ENCODE measurements at places on chromosomes 1 and 21.

DNA sequence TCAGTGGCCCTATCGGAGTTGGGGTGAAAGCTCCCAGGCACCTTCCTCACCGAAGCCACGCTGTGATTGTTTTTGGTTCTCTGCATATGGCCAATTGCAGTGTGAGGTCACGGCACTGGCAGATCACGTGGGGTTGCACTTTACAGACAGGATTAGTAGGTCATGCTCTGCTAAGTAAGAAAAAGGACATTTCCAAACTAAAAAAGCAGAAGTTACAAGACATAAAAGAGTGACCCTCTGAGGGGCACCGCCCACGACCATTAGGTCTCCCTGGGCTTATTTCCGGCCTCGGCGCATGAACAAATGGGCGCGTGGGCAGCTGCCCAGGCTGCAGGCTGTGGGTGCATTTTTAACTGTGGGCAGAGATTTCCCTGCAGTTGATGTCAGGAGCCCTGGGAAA is 2.0 kb downstream of the CAPN9 start:
- DNase-seq: no peak

GRCh38 chr1:202282596-202283283 is 59.0 kb downstream of the UBE2T start:
- no peak for DNase-seq

- DNase-seq: no peak
Measured at GRCh38 chr1:113455374-113455773, 65.1 kb downstream of the MAGI3 start.

DNA sequence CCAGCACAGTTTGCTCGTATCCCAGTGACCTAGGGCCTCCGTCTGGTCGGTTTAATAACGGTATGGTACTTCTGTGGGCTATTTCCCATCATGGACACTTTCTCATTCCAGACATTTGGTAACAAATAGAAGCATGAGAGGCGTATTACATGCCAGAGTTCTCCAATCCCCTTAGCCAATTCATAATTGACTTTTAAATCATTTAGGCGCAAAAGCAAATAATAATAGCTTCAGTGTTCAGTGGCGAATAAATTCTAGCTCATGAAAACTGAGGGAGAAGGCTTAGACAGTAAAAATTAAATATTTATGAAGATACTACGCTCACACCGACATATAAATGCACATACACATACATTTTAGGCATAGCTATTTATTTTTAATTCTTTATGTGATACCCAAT is 50.6 kb downstream of the CD247 start:
- DNase-seq: no peak

DNA sequence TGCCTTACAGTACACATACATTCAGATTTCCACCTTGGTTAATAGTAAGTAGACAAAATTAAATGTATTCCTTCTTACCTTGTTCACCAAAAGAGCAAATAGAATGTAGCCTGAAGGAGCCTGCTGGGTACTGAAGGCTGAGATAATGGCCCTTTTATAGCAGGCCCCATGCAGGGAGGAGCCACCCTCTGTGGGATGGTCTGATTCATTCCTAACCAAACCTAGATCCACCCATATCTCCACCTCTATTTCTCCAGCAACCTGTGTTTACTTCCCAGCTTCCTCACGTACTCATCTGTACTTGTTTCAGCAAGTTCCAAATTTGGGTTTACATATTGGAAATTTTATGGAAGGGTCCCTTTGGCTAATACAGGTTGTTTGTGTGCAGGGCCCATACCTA is at the start of gene FLG:
FLG (minus strand) TSS at position 129 of the 400 bp plus-strand sequence. CDS start 9,783 bp downstream, outside the sequence.
- no peak for DNase-seq

DNA sequence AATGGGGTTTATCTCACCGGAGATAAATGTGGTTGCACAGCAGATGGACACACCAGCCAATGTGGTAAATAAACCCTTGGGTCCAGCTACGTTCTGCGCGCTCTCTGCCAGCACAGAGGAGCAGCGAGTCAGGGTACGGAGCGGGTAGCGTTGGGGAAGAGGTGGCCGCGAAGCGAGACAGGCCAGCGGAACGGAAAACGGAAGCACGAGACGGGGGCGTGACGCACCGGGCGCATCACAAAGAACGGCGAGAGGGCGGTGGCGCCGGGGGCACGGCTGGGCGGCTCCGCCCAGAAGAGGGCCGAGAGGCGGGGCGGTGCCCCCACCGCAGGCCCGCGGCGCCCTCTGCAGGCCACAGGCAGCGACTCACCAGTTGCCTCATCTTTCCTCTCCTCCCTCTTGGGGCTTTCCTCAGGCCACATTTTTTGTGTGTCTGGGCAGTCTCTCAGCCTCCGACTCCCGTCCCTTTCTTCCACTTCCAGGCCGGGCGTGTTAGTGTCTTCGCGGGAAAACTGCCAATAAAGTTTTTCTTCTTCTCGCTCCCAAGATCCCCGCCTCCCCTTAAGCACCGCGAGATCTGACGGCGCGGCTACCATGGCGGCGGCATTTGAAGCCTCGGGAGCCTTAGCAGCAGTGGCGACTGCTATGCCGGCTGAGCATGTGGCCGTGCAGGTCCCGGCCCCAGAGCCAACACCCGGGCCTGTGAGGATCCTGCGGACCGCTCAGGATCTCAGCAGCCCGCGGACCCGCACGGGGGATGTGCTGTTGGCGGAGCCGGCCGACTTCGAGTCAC is at the start of gene DDX20:
DDX20 (plus strand) TSS at position 571 of the 793 bp plus-strand sequence; CDS start at position 595, 24 bp downstream.
- DNase-seq: peak; percentile 83

- no peak for DNase-seq
Measured at GRCh38 chr21:36626791-36627190, 72.1 kb upstream of the SIM2 start.

- DNase-seq: no peak
Measured at GRCh38 chr1:32915766-32916706, 14.8 kb upstream of the TMEM54 start.

DNA sequence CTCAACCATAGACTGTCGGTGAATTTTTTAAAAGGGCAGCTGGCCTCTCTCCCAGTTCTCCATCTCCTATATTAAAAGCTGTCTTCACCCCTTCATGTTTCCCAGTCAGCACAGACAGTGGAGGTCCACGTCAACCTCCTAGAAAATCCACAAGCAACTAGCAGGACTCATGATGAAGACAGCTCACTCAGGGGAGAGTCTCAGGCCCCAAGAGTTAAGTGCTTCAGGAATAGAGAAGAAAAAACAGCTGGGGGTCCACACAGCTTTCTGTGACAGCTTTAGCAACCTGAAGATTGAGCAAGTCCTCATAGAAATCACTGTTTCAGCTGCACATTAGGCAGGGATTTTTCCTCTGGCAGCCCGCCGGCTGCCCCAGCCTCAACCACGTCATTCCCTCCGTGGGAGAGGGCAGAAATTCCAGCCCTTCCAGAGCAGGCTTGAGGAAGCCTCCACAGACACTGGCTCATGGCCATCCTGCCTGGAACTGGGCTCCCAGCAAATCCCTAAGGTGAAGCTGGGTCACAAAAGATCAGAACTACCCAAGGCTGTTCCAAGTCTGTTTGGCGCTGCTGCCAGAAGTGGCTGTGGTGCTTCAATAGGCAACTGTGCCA is 15.2 kb downstream of the GPR161 start:
- no peak for DNase-seq

GRCh38 chr1:202106340-202107254 is 16.1 kb upstream of the GPR37L1 start:
- DNase-seq: no peak

GRCh38 chr1:230563591-230563990 is 78.7 kb upstream of the COG2 start:
- no peak for DNase-seq

- DNase-seq: no peak
Measured at GRCh38 chr1:228004331-228004855, 2.4 kb upstream of the WNT3A start.

DNA sequence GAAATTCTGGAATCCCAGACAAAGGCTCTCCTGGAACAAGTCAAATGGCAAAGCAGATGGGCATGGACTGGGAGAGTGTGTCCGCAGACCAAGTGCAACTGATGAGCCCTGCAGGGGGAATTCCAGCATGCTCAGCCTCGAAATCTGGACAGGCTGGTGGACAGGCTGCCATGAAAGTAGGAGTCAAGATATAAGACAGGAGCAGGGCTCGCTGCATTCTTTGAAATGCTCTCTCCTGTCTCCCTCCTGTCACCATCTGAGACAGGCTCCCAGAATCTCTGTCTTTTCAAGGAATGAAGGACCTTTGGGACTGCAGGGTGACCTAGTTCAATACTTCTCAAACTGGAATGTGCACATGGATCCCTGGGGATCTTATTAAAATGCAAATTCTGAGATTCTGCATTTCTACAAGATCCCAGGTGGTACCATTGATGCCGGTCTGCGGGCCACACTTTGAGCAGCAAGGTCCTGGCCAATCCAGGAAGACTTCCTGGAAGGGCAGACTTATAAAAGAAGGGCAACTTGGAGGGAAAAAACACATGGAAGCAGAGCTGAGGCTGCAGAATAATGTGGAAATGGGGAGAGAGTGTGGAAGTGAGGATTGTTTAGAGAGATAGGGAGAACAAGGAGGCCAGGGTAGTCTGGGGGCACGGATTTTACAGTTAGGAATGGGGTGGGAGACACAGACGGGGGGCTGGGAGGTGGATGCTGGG is 29.8 kb downstream of the TNNT2 start:
- DNase-seq: no peak

GRCh38 chr1:115976062-115976920 is at the start of gene SLC22A15:
SLC22A15 (plus strand) TSS chr1:115976513; CDS start chr1:115976628, 115 bp downstream.
- DNase-seq: no peak

- no peak for DNase-seq
Measured at GRCh38 chr1:236161230-236161629, 18.9 kb downstream of the GPR137B start.

DNA sequence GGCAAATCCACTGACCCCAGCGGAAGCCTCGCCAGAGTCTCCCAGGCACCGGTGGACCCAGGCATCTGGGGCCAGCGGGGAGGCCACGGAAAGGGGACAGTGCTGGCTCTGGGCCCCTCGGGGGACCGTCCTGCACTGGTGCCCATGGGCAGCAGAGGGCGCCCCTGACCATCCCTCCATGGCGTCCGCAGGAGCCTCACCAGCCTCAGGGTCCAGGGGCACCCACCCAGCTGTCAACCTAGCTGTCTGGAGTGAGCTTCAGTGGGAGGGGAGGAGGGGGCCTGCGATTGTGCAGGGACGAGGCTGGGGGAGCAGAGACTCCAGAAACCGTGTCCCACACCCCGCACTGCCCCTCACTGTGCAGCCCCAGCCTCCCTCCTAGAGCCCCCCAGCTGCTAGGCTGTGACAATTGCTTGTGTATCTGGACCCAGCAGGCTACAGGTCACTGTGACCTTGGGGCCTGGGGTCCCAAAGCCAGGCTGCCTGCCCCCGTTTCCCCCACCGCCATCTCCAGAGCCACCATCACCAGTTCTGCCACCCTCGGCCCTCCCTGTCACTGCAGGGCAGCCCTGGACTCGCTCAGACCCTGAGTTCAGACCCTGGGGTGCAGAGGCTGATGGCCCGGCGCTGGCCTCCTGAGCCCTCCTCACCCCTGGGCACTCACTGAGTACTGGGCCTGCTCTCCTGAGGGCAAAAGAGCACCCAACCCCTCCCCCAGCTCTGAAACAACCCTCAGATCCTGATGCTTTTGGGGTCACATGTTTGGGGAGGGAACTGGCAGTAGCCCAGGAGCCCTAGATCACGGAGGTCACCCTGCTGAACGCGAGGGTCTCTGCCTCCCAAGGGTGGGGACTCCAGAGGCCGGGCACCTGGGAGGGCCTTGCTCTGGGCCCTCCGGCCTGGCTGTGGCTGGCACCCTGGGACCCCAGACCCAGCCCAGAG is 10.6 kb upstream of the COL6A1 start:
- peak; percentile 37 for DNase-seq

DNA sequence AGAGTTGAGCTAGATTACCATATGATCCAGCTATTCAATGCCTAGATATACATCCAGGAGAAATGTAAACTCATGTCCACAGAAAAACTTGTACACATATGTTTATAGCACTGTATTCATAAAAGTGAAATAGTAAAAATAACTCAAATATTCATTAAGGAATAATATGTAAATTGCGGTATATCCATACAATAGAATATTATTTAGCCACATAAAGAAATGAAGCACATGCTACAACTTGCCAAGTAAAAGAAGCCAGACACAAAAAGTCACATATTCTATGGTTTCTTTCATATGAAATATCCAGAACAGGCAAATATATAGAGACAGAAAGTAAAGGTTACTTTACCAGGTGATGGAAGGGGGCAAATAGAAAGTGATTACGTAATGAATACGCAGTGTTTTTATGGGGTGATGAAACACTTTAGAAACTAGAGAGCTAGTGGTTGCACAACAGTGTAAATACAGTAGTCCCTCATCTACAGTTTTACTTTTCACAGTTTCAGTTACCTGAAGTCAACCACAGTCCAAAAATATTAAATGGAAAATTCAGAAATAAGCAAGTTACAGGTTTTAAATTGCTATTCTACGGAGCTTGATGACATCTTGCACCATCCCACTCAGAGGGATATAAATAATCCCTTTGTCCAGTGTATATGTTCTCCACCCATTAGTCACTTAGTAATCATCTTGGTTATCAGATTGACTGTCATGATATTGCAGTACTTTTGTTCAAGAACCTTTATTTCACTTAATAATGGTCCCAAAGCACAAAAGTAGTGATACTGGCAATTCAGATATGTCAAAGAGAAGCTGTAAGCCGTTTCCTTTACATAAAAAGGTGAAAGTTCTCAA is 62.3 kb downstream of the ZNF644 start:
- DNase-seq: no peak

GRCh38 chr21:41640748-41641509 is 125.9 kb downstream of the RIPK4 start:
- DNase-seq: no peak

DNA sequence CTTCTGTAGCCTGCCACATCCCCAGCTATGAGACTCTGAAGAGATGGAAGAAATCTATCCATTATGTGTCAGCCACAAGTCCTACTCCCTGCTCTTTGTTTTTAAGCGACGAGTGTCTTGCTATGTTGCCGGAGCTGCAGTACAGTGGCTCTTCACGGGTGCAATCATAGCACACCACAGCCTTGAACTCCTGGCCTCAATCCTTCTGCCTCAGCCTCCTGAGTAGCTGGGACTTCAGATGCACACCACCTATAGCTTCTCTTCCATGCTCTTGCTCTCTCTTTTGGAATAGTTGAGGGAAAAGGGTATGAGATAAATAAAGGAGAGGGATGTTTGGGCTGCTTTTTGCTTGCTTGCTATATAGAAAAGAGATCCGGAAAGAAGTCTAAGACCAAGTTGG is 1.6 kb downstream of the TUFT1 start:
- DNase-seq: no peak

- DNase-seq: no peak
Measured at GRCh38 chr1:243416495-243416894, 160.7 kb downstream of the SDCCAG8 start.

DNA sequence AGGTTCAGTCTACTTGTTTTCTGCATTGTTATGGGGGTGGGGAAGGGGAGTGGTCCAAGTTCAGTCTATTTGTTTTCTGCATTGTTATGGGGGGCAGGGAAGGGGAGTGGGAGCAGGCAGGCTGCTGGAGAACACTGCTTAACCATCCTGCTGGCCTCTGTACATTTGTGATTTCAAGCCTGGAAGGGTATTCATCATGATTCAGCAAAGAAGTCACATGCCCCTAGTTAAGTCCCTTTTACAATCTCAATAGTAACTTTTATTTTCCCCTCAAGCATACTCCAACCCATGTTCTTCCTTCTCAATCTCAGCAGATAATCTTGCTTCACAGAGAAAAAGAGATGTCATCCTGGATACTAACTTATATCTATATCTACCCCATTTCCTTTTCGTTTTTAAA is 7.9 kb downstream of the LYST start:
- no peak for DNase-seq

- DNase-seq: no peak
Measured at GRCh38 chr1:212247988-212248387, 37.2 kb upstream of the PPP2R5A start.

All from stimulated activated CD4-positive, alpha-beta T cell treated with anti-CD3 and anti-CD28 coated beads, Interleukin-1b, Interleukin-23, amount 100 ng/mL, for 1 hour (primary cell).